NCI-H774 (cell line): ENCODE measurements at places on chromosomes 7 and 10.

GRCh38 chr10:113643183-113643582, 20.7 kb downstream of the NRAP start:
- DNase-seq, result no peak

DNA sequence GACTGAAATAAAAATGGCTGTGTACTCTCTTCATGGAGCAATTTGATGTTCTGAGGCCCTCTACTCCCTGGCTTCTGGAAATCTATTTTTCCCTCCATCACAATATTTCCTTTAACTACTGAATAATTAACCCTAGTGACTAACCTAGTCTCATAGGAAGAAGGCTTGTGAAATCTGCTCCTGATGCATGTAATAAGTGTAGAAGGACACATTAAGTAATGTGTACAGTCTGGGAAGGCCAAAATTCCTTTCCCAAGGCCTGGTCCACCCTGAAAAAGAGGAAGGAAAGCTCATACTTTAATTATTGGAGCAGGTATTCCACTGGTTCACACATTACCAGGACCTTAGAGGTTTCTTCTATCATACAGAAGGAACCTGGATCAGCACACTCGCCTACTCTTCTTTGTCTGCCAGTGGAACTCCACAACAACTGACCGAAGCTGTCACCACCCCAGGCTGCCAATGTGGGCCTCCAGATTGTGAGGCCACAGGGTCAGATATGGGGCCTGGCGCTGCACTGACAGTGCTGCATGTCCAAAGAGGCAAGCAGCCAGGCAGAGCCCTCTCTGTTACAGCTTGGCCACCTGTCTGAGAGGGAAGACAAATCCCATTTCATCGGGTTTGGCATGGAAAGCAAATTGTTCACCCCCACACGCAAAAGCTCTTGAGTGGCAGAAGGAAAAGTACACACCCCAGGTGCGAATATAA, 54.4 kb upstream of the FAM133B start:
- no peak for DNase-seq

GRCh38 chr10:84890706-84891105, 562.3 kb downstream of the CCSER2 start:
- DNase-seq, result no peak

GRCh38 chr10:128713471-128713870, 587.2 kb upstream of the MKI67 start:
- no peak for DNase-seq

GRCh38 chr10:48343106-48343505, 36.6 kb downstream of the MAPK8 start:
- no peak for DNase-seq

- no peak for DNase-seq
Observed at GRCh38 chr10:16907687-16908086, 90.5 kb upstream of the RSU1 start.

DNA sequence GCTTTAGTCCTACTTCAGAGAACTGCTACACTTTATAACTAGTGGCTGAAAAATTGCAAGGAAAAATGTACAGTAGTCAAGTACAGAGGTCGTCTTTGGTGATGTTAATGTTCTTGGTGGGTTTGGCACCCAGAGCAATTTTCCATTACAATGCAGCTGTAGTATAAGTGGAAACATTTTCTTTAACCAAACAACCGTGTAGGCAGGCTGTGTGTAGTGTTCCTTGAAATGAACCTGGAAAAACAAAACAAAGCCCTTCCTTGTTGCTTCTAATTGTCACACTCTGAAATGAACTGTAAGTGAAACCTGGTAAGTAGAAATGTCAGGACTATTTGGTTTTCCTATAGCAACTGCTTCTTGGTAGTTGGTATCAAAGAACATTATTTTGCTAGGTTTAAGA, 256.9 kb downstream of the MDFIC start:
- no peak for DNase-seq

DNA sequence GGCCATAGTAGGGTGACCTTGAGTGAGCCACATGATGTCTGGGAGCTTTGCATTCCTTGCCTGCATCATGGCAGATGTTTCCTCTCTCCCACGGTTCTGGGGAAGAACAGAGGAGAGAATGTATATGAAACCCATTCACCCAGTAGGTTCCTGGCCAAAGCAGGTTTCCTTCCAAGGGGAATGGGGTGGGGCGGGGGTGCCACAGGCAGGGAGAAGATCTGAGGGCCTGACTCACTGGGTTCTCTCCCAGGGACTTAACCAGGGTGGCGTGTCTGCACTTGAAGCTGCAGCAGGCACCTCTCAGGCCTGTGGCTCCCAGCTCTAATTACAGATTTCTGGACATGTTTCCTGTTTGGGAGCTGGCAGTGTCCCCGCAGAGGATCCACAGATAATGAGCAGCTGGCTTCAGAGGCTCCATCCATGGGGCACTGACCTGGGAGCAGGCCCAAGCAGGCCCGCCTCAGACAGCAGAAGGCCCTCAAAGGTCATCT, 50.2 kb upstream of the ZMIZ1 start:
- DNase-seq, result no peak

GRCh38 chr10:8325024-8325980, 270.8 kb downstream of the GATA3 start:
- DNase-seq, result no peak

GRCh38 chr10:114515298-114515914, 111.1 kb upstream of the AFAP1L2 start:
- no peak for DNase-seq

GRCh38 chr10:19701427-19702052, 114.7 kb upstream of the PLXDC2 start:
- no peak for DNase-seq

DNA sequence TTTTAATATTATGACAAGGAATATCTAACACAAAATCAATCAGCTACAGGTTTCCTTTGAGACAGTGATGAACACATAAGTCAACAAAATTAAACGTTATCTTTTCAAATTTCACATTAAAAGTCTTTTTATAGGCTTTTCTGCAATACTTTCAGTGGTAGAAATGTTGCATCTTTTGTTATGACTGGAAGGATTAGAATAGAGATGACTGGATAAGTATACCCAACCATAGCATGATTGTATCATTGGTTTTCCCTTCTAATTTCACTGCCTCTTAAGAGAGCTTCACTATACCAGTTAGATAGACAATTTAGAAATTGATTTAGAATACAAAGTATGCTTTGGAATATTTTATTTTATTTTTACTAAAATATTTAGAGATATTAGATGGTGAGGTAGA, 273.9 kb downstream of the PHF14 start:
- no peak for DNase-seq

DNA sequence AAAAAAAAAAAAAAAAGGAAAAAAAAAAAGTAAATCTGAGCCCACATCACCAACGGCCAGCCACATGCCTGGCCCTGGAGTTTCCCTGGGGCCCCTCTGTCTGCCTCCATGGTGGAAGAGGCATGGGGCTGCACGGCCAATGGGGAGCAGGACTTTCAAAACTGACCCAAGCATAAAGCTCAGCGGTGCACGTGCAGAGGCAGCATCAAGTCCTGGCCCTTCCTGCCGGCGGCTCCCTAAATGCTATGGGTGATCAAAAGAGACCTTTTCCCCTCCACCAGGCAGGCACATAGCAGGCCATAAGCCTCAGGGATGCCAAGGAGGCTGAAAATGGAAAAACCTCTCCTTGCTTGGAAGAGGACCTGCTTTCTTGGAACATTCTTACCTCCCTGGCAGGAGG, 94.3 kb downstream of the OAT start:
- DNase-seq, result no peak

DNA sequence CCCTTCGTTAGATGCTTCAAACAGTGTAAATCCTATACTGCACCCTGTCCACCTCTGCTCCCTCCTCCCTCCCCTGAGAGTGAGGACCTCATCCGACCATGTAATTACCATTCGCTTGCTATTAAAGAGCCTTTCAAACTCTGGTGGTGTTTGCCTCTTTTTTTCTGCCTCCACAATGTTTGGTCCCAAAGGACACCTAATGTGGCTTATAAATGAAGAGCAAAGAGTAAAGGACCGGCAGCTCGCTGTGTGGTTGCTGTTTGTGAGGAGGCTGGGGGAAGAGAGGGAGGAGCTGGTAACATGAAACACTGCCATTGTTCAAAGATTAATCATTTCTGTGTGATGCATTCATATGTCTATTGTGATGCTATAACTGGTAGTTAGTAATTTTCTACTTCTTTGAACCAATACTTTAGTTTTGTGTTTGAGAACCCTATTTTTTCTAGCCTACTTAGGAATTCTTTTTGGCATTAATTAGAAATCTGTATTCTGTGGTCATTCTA, 27.9 kb downstream of the MTURN start:
- DNase-seq, result no peak

DNA sequence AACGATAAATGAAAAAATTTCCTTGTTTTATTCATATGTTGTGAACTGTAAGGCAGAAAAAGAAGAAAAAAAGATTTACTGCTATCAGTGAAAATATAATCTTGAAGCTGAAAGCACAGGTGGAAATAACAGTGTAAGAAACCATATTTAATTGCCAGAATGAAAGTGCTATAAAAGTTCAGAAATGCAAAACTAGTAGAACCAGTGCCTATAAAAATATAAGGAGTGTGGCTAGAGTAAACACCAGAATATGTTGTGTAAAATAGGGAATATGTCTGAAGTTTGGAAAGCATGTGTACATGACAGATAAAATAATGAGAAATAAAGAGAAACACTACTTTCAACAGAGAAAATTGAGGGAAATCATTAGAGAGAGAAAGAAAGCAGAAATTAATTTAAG, 350.5 kb upstream of the NPSR1 start:
- no peak for DNase-seq

DNA sequence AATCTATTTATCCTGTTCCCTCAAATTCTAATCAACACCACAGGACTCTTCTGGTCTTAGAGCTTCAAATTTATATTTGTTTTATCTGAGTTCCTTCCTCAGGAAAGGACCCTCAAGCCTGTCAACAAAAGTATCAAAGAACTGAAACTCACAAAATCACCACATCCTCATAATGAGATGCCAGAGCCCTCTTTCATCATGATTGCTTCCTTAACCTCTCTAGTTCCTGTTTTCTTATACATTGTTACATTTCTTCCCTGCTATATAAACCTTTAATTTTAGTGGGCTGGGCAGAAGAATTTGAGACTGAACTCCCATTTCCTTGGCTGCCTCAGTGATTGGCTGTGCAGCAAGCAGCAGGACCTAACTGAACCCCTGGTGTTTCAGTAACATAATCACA, 189.7 kb downstream of the ZNF248 start:
- DNase-seq, result no peak

DNA sequence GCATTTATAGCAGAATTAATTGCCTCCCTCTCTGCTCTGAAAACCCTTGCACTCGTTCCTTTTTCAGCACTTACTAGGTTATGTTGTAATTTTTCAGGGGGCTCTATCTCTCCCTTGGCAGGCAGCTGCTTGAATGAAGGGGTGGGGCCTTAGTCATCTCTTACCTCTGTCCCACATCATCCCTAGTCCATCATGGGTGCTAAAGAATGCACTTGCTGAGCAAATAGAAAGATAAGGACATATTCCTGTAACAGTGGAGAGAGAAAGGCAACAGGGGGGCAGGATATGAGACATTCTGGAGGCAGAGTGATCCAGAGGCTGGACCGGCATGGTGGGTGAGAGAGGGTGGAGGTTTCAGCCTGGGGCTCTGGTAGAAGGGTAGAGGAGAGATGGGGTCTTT, 60.0 kb downstream of the MINDY4 start:
- no peak for DNase-seq

- no peak for DNase-seq
Observed at GRCh38 chr10:52481986-52482555, 168.0 kb downstream of the DKK1 start.

GRCh38 chr10:11673346-11674280, 62.2 kb upstream of the USP6NL start:
- no peak for DNase-seq

GRCh38 chr10:124256151-124256550, 162.6 kb downstream of the OAT start:
- no peak for DNase-seq

DNA sequence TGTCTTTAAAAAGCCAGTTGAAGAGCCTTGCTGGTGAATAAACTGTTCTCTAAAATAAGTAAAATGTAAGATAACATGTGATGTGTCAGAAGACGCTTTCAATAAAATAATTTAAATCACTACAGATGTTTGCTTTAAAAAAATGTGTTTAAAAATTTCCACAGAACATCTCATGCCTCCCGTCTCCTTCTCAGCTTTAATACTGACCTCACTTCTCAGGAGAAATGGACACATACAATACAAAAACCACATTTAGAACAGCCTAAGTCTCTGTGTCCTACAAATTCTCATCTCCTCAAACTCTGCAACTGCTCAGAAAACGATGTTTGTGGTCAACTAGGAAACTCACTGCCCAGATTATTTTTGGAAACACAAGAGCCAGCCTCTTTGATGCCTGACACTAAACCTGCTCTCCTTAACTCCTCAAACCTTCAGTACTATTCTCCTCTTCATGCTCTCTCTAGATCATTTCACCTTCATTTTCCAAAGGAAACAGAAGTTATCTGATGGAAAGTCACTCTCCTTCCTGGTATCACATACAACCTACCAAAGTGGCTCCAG, 120.3 kb downstream of the ZNF438 start:
- no peak for DNase-seq

DNA sequence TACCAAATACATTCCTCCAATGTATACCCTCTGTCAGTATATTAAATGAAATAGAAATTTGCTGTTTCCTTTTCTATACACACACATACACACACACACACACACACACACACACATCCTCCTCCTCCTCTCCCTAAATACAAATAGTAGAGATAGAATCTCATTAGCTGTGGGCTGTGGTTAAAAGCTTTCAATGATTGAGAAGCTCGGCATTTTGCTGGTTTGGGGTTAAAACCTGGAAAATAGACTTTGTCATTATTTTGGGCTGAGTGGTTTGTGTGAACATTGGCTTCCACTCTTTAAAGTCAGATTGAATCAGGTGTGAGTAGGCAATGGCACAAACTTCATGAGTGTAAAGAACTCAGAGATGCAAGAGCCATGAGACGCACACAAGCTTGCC, 596.0 kb downstream of the XPNPEP1 start:
- DNase-seq, result no peak

- DNase-seq, result no peak
Observed at GRCh38 chr10:87757685-87758084, 60.3 kb downstream of the ATAD1 start.

- no peak for DNase-seq
Observed at GRCh38 chr10:97494151-97494550, 4.1 kb downstream of the MMS19 start.

DNA sequence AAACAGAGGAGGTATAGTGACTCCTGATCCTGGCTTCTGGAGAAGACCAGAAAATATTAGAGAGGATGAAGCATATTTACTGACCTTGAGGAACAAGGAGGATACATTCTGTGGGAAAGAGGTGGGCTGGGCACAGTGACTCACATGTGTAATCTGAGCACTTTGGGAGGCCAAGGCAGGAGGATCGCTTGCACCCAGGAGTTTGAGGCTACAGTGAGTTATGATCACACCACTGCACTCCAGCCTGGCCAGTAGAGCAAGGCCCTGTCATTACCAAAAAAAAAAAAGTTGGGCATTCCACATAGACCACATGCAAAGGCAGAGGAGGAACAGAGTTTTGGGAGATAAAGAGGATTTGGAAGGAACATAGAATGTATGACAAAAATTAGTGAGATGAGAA, 4.4 kb upstream of the ACBD5 start:
- DNase-seq, result no peak

GRCh38 chr10:102773986-102774385, 30.2 kb downstream of the WBP1L start:
- DNase-seq, result no peak

GRCh38 chr7:111098011-111098925, 7.3 kb downstream of the LRRN3 start:
- DNase-seq, result peak; percentile 11

GRCh38 chr10:102347236-102347828, 48.2 kb upstream of the NFKB2 start:
- no peak for DNase-seq

- no peak for DNase-seq
Observed at GRCh38 chr7:45971661-45972175, 50.6 kb upstream of the IGFBP3 start.

- DNase-seq, result no peak
Observed at GRCh38 chr10:36499693-36500092, 625.7 kb upstream of the ANKRD30A start.
